ENCODE measurements at places on chromosomes 12 and 14.
A peak's percentile ranks its signal among the peaks of the same experiment; 100 is the strongest.

DNA sequence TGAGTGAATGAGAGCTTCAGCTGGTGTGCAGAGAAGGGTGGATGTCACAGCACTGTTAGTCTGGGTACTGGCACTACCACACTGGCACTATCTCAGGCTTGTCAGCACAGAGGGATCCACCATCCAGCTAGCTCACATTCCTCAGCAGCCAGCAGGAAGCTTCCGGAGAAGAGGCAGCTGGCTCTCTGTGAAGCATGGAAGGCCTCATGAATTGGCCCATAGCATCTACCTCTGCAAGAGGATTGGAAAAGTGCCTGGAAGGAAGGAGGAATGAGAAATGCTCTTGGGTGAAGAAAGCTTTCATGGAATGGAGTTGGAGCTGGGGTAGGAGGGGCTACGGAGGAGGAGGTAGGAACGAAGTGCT, 9.9 kb downstream of the KRT83 start:
- no peak for DNase-seq

DNA sequence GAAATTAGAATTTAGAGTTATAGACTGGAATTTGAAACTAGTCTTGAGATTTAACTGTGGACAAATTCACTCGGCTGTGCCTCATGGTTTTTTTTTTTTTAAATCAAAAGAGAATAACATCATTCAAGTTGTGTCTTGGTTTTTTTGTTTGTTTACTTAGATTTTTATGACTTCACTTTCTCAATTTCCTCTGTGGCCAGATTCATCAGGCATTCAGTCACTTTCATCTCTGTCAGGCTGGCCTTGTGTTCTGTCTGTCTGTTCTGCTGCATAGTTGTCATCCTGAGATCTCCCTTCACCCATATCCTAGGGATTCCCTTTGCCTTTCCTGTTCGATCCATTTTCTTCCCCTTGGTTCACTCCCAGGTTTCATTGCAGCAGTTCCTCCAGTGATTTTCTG, 10.0 kb downstream of the MARK3 start:
- no peak for DNase-seq

DNA sequence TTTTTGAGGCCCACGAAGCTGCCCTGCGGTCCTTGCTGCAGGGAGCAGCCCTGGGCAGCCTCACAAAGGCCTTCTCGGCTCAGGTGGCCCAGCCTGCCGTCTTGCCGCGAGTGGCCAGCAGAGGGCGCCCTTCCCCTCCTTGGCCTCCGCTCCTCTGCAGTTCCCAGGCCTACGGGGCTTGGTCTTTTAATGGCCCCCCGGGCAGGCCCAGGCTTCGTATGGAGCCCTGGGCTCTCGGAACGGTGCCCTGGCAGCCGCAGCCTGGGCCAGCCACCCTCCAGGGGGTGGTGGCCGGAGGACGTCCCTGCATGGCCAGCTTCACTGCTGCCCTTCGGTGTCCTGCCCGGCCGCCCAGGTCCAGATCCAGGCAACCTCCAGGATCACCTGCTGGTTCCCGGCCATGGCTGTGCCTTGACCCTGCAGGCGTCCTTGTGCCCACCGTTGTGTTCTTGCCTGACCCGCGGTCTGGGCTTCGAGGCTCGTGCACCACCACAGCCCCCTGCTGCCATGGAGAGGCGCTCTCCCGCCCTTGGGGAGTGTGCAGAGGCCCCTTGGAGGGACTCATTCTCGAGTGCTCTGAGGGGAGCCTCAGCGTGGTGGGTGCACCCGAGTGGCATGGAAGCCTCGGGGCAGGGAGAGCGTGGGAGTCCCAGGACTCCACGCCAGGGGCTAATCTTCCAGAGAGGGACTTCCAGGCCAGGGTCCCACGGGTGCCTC, 9.4 kb downstream of the ASPG start:
- DNase-seq, result peak; percentile 76

- no peak for DNase-seq
Measured at GRCh38 chr12:14656846-14657245, 39.6 kb downstream of the GUCY2C start.

- no peak for DNase-seq
Measured at GRCh38 chr14:99321955-99322730, 50.1 kb upstream of the BCL11B start.

DNA sequence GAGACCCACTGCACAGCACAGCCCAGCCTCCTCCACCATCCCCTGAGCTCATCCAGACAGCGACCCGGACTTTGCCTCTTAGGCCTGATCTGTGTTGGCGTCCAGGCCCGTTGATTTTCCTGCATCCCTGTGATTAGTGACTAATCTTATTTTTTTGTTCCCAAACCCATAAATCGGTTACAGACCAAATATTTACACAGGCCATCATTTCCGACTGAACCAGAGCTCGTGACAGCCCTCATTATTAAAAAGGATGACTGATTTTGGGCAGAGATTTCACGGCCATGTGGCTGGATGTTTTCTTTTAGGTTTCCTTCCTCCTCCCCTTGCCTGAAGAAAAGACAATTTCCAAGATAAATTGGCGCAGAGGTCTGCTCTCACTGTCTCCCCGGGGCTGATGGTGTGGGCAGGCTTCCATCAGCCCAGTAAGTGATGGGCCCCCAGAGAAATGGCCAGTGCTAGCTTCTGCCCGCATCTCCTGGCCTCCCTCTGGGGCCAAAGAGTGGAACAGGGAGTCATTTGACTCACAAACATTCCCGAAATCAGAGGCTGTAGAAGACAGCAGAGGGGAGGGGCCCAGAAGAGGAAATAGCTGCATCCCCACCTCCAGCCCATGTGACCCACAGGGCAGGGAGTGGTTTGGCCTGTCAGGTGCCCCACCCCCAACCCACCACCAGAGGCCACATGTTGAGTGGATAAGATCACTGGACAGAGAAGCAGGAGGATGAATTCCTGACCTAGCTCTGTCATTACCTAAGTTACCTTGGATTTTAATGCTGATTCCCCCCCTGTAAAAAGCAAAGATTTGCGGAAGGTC, 283.5 kb downstream of the KSR2 start:
- no peak for DNase-seq

GRCh38 chr14:68800390-68800789, 7.5 kb upstream of the ZFP36L1 start:
- DNase-seq, result no peak

DNA sequence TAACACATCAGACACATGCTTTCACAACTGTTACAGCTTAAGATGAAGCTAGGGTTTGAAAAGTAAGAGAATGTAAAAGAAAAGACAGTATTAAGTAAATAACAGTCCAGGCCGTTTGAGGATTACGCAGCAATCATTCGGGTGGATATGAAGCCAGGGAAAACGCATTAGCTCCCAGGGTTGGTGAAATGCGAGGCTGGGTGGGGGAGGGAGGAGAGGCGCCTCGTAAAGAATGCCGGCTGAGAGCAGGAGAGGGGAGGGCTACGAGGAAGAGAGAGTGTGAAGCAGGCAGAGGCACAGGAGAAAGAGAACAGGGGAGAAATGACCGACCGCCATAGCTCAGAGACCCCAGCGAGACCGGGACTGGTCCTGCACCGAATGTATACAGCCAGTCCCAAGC, 73.0 kb downstream of the IQSEC3 start:
- no peak for DNase-seq

- no peak for DNase-seq
Measured at GRCh38 chr12:130920119-130920703, 33.5 kb upstream of the ADGRD1 start.

- no peak for DNase-seq
Measured at GRCh38 chr12:11823043-11823442, 173.6 kb downstream of the ETV6 start.

DNA sequence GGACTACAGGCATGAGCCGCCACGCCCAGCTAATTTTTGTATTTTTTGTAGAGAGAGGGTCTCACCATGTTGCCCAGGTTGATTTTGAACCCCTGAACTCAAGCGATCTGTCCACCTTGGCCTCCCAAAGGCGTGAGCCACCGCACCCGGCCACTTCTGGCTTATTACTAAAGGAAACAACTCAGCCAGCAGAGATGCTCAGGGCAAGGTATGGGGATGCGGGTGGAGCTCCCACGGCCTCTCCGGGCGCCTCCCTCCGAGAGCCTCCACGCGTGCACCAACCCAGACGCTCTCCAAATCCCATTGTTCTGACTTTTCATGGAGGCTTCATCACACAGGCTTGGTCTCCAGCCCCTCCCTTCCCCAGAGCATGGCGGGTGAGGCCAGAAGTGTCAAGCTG, 6.1 kb upstream of the GPR132 start:
- DNase-seq, result no peak

DNA sequence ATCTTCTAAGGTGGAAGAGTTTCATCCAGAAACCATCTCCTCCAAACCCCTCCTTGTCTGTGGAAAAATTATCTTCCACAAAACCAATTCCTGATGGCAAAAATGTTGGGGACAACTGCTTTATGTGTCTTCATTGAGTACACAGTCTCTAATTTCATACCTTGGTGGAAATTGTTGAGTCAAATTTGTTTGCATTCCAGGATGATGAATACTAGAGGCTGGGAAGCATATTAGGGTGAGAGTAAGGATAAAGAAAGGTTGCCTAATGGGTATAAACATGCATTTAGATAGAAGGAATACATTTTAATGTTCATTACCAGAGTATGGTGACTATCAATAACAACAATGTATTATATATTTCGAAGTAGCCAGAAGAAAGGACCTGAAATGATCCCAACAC, 98.2 kb downstream of the C12orf42 start:
- no peak for DNase-seq
